ENCODE measurements at places on chromosomes 7 and 10.

DNA sequence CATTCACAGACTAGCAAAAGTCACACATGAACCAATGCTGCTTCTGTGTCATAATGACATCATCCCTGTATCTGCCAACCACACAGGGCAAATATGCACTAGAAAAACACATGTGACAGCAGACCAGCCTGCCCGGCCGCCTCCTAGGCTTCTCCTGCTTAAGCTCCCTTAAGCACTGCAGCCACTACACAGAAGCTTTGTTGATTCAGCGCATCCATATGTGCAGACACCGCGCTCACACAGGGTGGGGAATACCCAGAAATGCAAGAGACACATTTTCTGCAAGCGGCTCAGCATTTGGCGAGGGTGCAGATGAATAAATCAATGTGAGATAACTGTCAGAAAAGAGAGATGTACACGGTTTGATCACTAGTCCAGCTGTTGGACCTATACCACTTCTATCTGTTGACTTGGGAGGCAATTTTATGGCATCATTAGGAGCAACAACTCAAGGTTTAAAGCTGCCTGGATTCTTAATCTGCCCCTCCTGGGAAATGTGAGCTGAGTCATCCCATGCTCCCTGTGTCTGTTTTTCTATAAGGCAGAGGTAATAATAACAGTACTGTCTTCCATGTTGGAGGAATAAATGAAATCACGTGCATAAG, 33.4 kb downstream of the CPXM2 start:
- no peak for DNase-seq

DNA sequence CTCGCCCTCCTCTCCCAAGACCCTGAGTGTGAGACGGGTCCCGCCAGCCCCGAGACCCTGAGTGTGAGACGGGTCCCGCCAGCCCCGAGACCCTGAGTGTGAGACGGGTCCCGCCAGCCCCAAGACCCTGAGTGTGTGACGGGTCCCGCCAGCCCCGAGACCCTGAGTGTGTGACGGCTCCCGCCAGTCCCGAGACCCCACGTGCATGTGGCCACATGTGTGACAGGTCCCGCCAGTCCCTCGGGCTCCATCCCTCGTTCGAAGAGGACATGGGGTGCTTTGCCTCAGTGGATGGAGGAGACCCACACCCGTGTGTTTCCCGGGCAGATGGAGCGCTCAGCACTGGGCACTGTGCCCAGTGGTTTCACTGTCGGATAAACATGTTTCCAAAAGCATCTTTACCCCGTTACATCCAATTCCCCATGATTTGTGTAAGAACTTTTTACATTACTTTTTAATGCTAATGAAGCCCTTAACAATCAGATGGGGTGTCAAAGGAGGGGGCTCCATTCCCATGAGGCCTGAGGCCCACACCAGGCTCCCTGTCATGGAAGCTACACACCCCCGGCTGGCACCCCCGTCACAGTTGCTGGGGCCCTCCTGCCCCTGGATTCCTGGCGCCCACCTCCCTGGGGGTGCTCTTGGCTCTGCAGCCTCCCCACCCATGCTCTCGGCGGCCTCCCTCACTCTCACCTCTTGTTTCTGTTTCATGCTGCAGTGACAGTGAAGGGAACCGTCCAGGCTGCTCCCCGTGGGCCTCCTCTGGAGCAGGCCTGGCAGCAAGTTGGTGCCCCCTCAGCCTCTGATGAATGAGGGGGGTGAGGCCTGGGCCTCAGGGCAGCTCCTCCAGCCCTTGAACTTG, 48.5 kb upstream of the CFAP46 start:
- DNase-seq: no peak

GRCh38 chr10:17510242-17510908, 56.0 kb upstream of the ST8SIA6 start:
- peak; percentile 64 for DNase-seq

- DNase-seq: no peak
Observed at GRCh38 chr7:18384491-18385143, 110.9 kb upstream of the HDAC9 start.

- no peak for DNase-seq
Observed at GRCh38 chr10:100775386-100775785, 30.0 kb downstream of the PAX2 start.

DNA sequence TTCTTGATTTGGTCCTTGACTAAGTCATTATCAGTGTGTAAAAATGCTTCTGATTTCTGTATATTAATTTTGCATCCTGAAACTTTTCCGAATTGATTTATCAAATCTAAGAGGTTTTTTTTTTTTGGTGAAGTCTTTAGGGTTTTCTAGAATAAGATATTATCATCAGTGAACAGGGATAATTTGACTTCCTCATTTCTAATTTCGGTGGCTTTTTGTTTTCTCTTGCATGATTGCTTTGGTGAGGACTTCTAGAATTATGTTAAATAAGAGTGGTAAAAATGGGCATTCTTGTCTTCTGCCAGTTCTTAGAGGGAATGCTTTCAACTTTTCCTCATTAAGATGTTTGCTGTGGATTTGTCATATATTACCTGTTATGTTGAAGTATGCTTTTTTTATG, 170.5 kb downstream of the CCDC7 start:
- no peak for DNase-seq

- no peak for DNase-seq
Observed at GRCh38 chr10:70480239-70480861, 1.8 kb downstream of the PALD1 start.

DNA sequence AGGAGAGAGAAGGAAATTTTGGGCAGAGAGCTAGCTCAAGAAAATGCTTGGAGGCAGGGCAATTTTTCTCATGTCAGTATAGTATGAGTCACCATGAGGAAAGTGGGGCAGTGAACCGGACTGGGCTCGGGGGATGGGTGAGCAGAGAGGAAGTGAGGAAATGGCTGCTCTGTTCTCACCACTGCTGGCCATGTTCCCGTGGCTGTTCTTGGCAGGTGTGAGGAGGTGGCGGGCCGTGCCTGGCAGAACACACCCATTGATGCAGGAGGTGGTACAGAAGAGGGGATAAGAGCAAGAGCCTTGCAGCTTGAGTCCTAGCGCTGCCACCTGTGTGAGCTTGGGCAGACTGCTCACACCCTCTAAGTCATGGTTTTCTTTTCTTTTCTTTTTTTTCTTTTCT, 304.4 kb upstream of the LYZL1 start:
- no peak for DNase-seq

- DNase-seq: no peak
Observed at GRCh38 chr10:46298477-46299285, 11.9 kb downstream of the ANTXRL start.

DNA sequence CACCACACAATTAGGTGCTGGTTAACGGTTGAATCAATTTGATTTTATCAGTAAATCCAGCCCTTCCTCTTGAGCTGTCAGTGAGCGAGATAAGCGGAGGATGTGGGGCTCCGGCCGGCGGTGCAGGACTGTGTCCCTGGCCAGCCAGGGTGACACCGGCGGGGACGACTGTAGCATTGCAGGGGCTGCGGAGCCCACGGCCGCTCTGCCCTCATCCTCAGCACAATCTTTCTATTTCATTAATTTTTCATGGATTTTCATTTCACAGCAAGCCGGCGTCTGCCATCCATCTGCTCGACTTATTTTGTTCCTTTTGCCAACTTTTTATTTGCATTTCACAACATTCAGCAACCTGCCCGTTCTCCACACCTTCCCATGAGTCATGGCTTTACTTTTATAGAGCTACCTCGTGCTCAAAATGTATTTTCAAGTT, 4.7 kb downstream of the ADARB2 start:
- no peak for DNase-seq

DNA sequence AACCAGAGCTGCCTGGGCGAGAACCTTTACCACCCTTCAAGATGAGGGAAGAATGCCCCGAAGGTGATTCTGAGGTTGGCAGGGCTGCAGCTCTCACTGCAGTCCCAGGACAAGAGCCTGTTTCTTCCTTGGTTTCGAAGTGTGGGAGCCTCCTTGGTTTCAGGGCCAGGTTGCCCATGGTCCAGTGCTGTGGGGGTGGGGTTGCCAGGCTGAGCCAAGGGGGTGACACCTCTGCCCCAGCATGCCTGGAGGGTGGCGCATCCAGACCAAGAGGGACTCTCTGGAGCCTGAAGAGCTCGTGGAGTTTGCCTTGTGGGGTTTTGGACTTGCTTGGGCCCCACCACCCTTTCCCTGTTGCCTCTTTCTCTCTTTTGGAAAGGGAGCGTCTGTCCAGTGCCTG, 41.3 kb downstream of the WDR37 start:
- DNase-seq: no peak

DNA sequence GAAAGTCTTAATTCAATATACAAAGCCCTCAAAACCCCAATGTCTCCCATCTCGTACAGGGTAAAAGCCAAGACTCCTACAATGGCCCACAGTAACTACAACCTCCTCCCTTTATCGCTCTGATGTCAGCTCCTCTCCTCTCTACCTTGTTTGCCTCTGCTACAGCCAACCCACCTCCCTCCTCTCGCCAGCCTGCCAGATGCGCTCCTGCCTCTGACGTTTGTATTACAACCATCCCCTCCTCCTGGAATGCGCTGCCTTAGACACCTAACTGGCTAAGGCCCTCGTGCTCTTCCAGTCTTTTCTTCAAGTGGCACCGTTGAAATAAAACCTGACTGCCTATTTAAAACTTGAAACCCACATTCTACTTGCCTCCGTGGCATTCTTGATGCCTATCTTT, 115.3 kb upstream of the MYO3A start:
- no peak for DNase-seq
